Stimulated activated CD8-positive, alpha-beta memory T cell treated with anti-CD3 and anti-CD28 coated beads, Interleukin-2, amount 100 ng/mL, for 48 hours (primary cell): ENCODE measurements at places on chromosomes 11 and 22.

DNA sequence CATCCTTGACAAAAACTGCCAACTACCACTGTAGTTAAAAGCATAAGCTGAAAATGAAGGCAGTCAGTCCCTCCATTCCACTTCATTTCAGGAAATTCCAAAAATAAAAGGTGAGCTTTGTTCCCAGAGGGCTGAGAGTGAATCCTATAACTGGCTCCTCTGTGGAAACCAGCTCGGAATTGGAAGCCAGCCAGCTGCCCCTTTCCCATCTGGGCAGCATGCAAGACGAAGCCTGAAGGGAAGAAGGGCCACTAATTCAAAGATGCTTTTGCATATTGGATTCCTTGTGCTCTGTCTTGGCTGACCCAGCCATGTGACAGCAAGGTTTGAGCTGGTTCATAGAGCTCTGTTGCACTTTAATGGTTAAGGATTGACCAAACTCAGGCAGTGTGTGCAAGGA, 83.4 kb downstream of the ALX4 start:
- DNase-seq = no peak

DNA sequence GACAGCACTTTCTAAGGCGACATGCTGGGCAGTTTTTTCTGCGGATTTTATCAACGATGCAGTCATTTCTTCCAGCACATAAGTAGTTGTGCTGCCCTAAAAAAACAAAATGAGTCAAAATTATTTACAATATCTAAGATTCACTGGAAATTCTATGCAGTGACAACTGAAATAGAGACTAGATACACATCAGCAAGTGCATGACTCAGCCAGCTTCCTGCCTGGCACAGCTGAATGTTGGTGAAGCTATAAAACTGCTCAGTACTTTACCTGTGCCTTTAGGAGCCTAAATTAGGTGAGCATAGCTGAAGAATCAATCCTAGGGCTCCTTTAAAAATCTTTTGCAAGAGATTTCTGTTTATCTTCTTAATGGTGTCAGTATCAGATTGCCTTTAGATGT, 37.8 kb downstream of the PGR start:
- DNase-seq = no peak

DNA sequence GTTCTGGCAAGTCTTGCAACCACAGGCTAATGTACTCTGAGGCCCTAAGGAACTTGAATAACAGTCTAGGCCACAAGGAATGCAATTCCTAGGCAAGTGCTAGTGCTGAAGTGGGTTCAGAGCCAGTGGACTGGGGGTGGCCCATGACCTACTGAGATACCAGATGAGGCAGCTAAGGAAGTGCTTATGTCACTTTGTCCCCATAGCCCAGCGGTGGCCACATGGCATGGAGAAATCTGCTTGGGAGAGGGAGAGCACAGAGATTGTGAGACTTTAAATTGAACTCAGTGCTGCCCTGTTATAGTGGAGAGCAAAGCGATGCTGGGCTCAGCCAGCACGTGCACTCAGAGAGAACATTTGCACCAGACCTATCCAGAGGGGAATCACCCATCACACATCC, 629.5 kb downstream of the JRKL start:
- no peak for DNase-seq

GRCh38 chr22:48772286-48772907, 1055.3 kb downstream of the BRD1 start:
- DNase-seq = no peak

DNA sequence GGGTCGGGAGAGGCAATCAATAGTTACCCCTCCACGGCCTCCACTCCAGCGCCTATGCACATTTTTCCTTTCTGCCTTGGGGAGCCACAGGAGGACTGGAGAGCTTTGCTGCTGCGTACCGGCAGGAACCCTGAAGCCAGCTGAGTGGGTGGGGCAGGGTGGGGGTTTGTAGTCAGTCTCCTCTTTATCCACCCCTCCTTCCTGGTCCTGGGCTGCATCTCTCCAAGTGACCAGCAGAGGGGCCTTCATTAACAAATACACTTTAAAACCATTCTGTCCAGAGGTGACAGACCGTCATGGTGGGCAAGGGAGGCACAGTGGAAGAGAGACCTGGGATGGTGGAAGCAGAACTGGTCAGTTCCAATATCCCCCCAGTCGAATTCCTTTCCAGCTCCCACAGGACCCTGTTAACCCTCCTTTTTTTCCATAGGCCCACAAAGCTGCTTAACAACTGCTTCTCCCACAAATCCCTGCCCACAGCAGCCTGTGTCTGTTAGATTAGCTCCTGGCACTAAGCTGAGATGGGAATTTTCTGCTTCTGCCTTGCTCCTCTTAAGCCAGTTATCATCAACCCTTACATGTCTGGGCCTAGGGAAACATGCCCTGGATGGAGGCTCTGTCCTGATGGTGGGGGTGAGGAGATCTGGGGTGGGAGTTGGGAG, 3.9 kb upstream of the ABCG4 start:
- DNase-seq = no peak

DNA sequence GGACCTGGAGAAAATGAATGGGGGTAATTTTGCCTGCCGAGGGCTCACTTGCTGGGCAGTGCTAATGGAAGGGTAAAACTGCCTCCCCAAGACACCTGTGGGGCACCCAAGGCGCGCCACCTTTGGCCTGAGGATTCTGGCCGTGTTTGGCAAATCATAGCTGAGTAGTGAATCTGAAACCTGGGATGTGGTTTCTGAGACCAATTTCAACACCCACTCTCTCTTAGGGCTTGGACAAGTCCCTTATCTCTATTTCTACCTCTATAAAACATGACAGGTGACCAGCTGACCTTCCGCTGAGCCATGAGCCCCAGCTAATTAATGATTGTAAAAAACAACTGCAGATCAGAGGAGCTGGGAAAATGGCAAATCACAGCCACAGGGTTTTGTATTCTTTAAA, 1.5 kb upstream of the PACSIN3 start:
- no peak for DNase-seq

DNA sequence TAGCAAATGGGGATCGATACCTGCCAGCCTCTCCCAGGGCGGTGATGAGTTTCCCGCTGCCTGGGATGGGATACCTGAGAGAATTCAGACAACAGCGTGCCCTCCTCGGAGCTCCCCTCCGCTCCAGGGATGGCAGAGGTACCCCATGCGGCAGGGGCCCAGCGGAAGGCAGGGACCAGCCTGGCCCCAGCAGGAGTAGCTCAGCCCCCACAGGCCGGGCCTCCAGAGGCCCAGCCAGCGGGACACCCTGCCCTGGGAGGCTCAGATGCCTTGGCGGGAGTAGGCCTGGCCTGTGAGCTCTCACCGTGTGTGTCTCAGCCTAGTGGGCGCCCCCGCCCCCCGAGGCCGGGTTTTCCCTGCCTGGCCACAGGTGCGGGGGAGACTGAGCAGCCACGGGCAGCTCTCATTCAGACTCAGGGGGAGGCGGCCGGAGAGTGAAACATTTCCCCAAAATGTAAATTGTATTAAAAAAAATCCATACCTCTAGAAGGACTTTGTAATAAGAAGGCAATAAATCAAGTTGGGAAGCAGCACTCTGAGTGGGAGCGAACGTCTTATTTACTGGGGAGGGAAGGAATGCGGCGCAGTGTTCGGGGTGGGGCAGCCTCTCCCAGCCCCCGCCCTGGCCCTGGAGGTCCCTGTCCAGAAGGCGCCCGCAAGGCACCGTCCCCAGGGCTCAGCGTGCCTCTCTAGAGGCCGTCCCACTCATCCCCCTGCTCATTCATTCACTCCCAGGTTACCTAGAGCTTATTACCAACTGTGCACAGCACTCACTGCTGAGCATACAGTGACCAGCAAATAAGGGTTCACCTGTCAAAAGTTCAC, 888.0 kb downstream of the BRD1 start:
- DNase-seq = no peak

GRCh38 chr22:28379075-28379779, 300.4 kb downstream of the TTC28 start:
- DNase-seq = no peak

- no peak for DNase-seq
Measured at GRCh38 chr22:25134451-25134850, 65.2 kb upstream of the CRYBB3 start.

- no peak for DNase-seq
Measured at GRCh38 chr11:82732734-82733443, 775 bp downstream of the FAM181B start.

GRCh38 chr11:105935791-105936190, 86.2 kb downstream of the MSANTD4 start:
- DNase-seq = no peak

GRCh38 chr11:44250421-44250820, 59.5 kb downstream of the ALX4 start:
- DNase-seq = no peak

DNA sequence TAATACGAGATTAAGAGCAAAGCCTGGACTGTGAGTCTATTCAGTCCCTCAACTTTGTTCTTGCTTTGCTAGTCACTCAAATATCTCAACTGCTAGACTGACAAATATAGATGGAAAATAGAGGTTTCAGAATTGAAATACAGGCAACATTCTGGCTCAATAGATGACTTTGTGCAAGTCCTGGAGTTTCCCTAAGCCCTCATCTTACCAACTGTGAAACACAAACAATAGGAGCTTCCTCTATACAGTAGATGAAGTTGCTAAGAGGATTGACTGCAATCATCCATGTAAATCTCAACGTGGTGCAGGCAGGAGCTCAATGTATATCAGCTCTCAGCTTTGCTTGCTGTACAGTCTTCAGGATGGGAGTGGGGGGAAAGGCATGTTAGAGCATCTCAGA, 6.2 kb upstream of the MPEG1 start:
- DNase-seq = no peak

DNA sequence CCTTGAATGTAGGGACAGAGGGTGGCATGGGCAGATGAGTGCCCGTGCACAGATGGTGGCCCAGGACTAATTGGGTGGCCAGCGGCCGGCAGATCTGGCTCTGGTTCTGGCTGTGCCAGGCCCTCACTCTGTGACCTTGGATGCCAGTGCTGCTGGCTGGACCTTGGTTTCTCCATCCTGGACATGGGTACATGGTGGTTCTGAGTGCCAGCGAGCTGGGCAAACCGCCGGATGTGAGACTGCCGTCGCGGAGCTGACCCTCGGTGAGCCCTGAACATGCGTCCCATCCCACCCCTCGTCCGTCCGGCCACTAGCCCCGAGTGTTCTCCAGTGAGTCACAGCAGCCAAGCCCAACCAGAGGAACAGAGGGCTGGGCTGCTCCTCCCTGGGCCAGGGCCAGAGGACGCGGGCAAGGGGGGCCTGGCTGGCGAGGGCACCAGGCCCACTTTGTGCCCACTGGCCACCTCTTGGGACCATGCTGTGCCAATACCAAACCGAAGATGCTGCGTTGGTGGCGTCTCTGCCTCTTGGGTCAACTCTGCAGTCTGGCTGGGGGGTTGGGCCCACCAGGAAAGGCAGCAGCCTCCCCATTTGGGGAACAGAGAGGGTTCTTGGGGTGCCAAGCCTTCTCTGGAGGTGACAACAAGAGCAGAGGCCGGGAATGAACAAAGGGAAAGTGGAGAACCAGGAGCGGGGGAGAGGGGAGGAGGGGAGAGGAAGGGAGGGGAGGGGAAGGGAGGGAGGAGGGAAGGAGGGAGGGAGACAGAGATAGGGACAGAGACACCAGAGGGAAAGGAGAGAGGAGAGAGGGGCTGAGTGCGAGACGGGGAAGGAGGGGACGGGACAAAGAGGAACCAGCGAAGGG, 10.7 kb downstream of the LSP1 start:
- no peak for DNase-seq

- no peak for DNase-seq
Measured at GRCh38 chr22:40401981-40402406, 31.6 kb downstream of the SGSM3 start.

DNA sequence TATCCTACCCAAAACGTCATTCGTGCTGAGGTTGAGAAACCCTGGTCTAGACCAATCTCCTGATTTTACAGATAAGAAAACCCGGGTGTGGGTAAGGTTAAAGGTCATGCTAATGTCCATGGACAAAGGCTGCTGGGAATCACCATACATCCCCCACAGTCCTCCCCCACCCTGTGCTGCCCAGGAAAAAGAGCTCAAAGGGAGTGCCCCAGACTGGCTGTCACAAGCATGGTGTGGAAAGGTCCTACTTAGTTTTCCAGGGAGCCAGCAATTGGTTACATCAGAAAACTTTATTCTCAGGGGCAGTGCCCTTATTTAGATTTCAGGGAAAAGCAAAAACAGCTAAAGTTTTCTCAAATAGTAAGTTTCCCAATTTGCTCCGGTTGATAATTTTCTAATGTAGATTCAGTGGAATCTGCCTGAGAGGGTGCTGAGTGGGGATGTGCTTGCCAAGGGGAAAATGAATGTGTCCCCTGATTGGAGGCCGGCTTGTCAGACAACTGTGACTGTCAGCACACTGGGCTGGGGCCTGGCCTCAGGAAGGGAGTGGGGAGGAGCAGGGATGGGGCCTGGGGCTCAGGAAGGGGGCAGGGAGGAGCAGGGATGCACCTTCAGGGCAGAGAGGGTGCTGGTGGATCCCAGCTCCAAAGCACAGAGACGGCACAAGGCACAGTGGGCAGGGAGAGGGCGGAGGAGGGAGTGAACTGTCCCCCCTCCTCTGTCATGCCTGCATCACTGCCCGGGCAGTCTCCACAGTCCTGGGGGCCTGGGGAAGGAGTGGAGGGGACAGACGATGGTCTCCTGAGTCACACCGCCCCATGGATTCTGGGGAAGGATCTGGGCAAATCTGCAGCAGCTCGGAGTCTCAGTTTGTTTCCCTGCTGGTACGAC, 263.6 kb downstream of the KIRREL3 start:
- DNase-seq = no peak
